Effector memory CD8-positive, alpha-beta T cell (primary cell): ENCODE measurements at places on chromosomes 3 and 15.

DNA sequence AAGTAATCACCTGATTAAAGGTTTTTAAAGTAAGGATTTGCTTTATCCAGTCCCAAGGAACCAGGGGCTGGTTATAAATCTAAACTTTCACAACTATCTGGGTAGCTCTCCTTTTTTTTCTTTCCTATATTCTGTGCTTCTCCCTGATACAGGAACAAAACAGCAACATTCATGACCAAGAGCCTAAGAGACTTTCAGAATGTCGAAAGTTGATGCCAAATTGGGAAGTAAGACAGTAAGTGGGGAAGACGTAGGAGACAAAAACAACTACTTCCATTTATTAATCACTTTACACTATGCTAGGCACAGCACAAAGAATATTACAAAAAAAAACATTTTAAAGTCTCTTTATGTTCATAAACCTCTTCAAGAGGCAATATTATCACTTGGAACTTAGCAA, 211.6 kb downstream of the MAGI1 start:
- no peak for DNase-seq

DNA sequence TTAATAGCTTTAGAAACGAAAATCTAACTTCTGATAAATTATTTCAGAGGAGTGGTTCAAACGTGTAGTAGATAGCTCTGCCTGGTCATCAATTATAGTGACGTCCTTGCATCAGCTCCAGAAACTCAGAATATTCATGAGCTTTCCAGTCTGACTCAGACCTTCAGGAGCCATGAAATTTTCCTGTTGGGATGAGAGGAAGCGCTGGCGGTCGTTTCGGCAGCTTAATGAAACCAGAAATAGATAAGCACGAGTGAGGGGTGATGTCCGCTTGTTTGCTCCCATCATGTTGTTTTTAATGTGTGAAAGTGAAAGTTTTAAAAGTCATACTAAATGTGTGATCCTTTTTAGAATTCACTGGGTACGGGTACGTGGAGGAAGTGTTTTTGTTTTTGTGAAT, 141.1 kb downstream of the PGPEP1L start:
- no peak for DNase-seq

DNA sequence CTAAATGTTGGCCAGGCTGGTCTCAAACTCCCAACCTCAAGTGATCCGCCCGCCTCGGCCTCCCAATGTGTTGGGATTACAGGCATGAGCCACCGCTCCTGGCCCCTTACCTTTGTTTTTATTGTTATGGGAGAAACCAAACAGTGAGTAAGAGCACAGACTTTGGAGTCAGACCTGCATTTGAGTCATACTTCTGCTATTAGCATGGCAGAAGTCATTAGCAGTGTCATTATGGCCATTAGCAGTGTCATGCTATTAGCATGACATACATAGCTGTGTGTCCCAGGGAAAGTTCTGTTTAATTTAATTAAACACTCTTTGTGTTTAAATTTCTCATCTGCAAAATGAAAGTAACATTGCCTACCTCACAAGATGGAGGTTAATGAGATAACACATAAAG, 54.8 kb downstream of the SQOR start:
- no peak for DNase-seq

DNA sequence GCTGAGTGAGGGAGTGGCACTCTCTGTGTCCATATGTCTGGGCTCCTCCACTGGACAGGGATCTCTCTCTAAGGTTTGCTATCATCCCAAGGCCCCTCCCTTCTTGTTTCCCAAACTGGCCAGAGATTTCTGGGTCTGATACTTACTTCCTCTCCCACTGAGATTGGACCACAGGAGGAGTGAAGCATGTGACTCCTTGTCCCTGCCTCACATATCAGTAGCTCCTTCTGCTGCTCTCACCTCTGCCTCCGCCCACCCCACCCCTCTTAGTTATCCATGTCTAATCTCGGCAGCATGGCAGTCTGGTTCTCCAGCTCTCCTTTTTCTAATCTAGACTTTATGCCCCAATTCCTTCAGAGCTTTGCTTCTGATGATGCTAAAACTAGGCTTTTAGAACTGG, 223.1 kb downstream of the RPLP1 start:
- no peak for DNase-seq

DNA sequence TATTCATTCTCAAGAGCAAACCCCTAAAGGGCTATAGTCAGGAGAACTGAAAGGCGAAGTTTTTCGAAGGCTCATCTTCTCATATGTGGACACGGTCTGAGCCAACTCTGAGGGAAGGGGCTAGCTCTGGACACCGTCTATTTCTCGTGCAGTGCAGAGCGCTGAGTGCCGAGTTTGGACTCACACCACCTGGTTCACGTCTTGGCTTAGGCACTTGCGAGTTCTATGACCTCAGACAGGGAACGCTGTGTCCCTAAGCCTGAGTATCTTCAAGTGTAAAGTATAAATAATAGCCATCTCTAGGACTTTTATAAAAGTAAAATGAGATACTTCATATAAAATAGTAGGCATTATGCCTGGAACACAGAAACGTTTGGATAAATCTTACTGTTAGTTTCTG, 223.7 kb downstream of the FMN1 start:
- no peak for DNase-seq

DNA sequence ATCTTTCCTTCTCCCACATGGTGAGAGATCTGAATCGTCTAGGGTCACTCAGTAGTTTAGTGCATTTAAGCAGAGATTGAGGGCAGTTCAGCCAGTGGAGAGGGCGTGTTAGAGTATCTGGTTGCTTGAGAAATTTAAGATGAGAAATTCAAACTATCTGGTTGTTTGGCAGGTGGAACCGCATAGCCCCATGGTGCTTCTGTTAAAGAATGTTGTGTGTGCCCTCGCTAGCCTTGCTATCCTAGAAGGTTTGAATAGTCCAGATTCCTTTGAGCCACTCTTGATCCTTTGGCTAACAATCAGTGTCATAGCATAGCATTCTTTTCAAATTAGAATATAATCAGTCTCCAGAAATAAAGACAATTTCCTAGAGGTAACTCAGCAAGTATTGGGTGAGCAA, 32.1 kb downstream of the ABHD17C start:
- DNase-seq = no peak

- no peak for DNase-seq
Observed at GRCh38 chr3:102329066-102329465, 105.7 kb upstream of the ZPLD1 start.

DNA sequence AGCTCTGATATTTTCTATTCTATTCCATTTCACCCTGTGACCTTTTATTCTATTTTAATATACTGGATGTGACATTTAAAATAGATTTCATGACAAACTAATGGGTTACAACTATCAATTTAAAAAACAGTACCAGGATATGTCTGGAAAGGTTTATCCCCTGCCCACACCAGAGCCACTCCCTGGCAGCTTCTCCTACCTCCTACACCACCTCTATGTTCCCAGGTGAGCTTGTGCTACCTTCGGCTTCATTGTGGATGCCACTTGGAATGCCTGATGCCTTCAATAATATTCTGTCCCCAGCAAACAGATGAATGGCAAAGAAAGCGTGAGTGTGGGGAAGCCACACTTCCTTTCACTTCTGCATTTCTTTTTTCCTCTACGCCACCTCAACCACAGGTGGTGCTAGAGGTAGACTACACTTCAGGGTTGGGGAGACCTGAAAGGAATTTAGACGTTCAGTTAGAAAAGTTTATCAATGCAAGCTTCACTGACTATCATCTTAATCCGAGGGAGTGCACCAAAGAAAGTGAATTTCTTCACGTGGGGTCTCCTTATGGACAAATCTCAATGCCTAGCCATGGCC, 213.0 kb downstream of the SSR3 start:
- no peak for DNase-seq

- DNase-seq = no peak
Observed at GRCh38 chr3:14000556-14000955, 120.7 kb upstream of the WNT7A start.

DNA sequence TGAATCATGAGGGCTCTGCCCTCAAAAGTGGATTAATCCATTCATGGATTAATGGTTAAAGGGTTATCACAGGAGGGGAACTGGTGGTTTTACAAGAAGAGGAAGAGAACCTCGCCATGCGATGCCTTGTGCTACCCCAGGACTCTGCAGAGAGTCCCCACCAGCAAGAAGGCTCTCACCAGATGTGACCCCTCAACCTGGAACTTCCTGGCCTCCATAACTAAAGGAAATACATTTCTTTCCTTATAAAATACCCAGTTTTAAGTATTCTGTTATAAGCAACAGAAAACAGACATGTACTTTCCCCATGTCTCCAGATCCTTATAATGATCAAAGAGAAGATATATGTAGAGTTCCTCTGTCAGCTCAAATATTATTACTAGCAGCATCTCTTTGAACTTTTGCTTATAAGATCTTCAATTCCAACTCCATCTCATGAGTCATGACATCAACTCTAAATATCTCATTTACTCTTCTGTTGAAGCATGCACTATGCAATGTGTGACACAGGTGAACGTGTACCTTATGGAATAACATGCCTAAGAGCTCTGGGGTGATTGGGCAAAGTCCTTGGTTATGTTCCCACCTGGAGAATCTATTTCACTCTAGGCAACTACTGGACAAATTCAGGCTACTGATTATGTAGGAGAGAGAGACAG, 37.5 kb upstream of the ZBTB38 start:
- no peak for DNase-seq

DNA sequence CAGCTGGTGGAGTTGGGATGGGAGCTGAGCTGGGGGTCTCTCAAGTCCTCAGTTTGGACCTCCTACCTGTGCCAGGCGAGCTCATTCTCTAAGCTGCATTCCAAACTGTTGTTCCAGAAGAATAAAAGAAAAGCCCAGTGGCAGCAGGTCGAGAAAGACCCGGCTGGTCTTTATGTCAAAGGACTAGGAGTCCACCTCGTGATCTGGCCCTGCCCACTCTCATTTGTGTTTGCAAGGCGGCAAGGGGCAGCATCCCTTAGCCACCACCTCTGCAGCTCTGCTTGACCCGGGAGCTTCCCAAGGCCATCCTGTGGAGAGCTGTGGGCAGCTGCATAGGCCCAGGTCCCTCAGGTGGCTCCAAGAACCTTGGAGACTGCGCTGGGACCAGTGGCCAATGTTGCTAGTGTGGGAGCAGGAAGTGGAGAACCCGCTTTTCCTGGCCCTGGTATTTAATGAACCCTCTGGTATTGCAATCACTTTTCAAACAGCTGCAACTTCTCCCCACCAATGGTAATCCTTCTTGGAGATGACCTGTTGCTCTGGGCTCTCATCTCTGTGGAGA, 30.9 kb downstream of the KY start:
- no peak for DNase-seq

GRCh38 chr3:108645364-108645763, 55.8 kb downstream of the DZIP3 start:
- DNase-seq = no peak

DNA sequence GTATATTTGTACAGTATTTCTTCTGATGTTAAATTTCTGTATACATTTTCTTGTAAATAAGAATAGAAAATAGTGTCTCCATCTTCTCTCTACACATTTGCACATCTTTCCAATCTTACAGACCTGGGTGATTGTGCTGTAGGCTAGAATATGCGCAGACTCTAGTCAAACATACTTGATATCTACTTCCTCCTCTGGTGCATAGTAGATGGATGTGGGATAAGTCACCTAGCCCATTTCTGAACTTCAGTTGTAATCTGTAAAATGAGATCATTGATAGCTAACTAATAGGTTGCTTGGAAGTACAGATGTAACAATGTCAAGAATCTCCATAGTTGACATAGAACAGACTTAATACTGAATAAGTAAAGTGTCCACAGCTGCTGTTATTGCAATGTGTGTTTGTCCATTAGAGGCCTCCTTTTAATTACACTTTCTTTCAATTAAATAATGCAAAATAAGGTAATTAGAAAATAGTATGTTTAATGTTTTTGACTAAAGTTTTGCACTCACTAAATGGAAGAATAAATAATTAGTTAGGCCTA, 46.7 kb downstream of the ALCAM start:
- DNase-seq = no peak

DNA sequence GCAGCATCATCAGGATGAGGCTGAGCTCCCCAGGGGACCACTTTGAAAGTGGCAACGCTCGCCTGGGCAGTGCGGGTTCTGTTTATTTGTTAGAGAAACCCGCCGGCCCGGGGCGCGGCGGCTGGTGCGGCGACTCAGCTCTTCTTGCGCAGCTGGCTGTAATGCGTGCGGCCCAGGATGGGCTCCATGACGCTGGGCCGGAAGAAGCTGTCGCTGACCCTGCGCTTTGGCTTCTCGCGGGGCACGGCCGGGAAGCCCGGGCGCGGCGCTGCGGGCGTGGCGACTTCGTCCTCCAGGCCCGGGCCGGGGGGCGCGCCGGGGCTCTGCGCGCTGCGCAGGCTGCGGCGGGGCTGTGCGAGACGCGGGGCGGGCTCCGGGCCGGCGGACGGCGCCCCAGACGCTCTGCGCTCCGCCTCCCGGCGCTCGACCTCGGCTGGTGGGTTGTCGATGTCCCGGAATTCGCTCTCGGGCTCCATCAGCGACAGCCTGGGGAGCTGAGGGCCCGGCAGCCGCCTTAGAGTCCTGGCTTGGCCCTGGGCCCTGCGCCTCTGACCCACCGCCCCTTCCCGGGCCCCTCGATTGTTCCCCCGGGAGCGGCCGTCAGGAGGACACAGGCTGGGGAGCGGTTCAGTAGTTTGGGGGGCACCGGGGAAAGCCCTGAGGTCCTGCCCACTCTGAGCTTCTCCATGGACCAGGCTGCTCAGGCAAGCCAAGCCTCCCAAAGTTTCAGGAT, 10.3 kb upstream of the KIF7 start:
- no peak for DNase-seq

DNA sequence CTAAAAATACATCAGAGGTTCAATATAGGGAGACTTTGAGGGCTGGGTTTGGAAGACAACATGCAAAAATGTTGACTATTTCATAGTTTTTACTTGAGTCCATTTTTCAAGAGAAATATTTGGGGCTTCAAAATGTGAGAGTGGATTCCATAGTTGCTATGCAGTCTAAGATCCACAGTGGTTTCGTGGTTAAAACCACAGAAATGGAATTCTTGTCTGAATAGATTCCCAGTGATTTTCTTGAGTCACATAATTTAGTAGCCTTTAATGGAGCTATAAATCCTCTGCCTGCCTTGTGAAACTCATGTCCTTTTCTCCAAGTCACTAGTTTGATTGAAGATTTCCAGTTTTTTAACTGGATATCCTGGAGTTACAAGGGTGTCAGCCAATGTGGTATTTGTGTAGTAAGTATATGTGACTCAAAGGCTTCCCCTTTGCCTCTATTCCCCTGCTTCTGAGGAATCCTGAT, 94.7 kb upstream of the RBMS3 start:
- no peak for DNase-seq

GRCh38 chr3:16906682-16907081, 21.9 kb downstream of the PLCL2 start:
- no peak for DNase-seq

DNA sequence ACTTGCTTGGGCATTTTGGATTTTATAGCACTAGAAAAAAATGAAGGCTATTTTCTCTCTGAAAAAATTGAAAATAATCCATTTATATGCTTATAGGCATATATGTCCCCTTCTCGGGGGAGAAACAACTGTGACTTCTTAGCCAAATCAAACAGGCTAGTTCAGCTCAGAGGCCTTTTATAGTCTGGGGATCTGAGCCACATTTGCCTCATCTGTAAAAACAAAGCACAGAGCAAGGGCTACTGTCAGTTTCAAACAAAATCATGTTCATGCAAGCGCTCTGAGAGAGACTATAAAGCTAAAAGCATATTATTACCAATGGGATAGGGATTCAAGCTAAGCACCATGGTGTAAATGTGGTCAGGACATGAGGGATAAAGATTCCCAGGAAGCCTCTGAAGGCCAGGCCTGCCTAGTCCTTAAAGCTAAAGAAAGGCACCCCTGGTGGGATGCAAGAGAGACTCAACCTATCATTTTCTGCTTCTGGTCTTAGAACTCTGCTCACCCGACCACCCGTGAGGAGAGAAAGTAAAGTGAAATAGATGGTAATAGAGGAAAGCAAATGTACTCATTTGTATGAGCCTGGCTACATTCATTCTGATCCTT, 51.0 kb upstream of the IL12A start:
- DNase-seq = no peak
